CD8-positive, alpha-beta memory T cell (primary cell): ENCODE measurements at places on chromosomes 2 and 18.

GRCh38 chr2:75716406-75716805, 5.7 kb upstream of the GCFC2 start:
- no peak for DNase-seq

- DNase-seq, result no peak
Observed at GRCh38 chr2:6948677-6949351, 31.6 kb downstream of the RNF144A start.

GRCh38 chr2:219404954-219405353, 13.2 kb upstream of the DES start:
- DNase-seq, result no peak

DNA sequence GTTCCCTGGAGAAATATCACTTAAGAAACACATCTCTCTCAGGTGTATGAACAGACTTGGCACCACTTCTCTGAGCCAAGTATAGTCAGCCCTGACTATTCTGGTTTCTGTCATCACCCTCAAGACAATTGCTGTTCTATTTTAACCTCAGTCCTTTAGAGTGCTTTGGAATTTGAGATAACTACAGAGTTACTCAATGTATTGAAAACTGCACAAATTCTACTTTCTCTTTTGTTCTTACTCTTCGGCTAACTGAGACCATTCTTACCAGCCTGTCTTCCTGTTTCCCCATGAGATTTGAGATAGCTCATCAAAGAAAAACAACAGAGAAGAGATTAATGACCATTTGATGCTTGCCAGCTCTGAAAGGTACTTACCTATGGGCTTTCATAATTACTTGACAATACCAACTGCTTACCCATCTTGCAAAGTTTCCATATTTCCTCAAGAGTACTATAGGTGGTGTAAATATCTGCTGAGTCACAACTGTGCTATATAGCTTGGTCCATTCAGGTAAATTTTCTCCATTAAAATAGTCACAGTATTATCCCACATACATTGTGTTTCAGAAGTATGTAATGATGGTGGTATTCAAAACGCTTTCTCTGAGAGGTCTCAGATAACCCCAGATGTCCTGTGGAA, 467.5 kb upstream of the CHST9 start:
- DNase-seq, result no peak

DNA sequence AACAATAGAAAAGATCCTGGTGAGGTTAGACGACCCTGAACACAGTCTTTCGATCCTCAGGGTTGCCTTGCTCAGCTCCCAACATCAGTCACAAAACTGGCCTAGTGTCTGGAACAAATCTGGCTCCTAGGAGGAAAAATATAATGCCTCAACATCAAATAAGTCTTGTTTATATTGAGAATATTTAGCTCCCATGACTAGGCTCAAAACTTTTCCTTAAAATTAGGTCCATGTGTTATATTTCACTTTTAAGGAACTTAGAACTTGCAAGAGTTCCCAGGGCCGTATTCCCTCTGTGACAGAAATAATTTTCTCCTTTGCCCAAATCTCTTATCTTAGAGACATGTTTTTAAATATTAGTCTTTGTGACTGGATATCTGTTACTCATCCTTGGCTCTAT, 819.7 kb upstream of the ZEB2 start:
- DNase-seq, result no peak

DNA sequence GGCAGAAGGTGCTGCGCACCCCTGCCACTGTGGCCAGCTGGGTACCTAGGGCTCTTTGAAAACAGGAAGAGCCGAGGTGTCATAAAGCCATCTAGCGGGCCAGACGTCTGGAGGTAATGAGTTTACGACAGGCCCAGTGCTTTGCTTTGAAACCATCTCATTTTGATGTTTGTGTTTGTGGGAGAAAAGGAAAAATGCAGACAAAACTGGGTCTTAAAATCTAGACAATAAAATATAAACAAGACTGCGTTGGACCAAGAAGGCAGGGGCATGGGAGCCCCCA, 3.2 kb downstream of the HOXD9 start:
- DNase-seq, result no peak

DNA sequence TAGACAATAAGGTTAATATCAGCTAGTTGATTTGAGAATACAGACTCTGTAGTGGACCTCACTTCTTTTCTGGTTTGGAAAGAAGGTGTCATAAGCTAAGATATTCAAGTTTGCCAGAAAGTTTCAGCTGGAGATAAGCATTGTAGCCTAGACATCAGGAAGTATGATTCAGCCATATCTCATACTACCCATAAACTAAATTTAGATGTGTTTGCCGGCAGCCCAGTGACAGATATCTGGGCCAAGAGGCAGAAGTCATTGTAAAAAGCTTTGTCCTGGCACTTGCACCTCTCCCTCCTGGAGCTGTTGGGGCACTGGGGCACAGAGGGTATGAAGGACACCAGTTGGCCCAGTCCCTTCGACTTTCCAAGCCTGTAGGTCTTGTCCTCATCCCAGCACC, 128.0 kb downstream of the EPHA4 start:
- DNase-seq, result no peak

DNA sequence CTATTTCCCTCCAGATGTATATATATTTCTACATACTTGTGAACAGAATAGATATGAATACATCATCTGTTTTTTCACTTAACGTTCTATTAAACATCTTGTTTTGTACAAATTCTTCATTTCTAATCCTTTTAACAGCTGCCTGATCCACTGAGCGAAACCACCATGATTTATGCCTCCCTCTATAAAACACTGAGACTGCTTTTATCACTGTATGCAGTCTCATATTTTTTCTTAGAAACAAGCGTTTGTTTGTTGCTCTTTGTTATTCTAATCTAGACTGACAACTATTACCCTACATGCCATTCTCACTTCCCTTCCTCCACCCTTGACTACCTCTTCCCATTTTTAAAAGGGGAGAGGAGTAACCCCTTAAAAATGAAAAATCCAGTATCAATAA, 88.2 kb downstream of the DTNB start:
- no peak for DNase-seq

DNA sequence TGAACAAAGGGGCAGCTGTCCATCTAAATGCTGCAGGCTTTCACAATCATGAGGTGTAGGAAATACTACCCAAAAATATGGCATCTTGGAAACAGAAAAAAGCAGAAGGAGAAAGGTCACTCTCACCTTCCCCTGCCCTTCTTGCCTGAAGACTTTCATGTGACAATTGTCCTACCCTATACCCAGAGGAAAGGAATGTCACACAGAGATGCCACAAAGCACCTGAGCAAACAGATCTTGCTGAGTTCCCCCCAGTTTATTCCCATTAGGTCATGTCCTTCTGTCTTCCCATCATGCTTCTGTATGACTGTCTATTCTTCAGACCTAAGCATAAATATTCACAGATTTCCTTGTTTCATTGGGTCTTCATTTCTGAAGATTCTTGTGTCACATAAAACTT, 116.6 kb upstream of the MSH6 start:
- no peak for DNase-seq

- no peak for DNase-seq
Observed at GRCh38 chr2:11348209-11348749, 3.8 kb upstream of the ROCK2 start.

DNA sequence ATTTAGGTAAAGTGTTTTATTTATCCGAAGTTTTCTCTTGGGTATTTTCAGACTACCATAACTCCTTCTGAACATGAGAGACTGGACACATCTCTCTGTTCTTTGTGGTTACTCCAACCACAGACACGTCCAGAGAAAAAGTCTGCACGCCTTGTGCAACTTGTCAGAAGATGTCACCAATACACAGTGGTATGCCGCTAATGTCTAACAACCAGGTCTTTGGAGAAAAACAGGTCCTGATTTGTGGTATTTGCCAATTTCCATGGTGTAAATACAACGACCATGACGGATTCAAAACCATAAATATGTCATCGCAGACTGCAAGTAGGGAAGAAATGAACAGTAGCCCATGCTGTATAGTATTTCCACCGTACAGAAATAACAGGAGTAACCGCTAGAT, 620.6 kb upstream of the ID2 start:
- no peak for DNase-seq

- DNase-seq, result no peak
Observed at GRCh38 chr2:46866770-46867246, 48.8 kb downstream of the MCFD2 start.

DNA sequence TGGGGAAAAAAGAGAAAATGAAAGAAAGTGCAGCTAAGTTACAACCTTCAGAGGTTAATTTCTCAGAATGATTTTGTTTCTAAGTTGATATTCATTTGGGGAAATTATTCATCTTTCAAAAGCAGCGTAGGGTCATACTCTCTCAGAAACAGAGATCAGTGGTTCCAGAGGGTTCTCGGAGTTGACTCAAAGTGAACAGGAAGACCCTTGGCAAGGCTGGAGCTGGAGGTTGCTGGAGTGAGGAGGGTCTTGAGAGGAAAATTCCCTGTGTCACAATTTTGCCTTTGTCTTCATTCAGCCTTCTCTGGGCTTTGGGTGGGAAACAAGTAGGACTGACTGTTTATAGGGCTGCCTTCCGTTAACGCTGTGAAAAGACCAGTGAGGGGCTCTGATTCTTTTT, 168.2 kb downstream of the ICOS start:
- no peak for DNase-seq

GRCh38 chr2:230924470-230925341, at the start of gene GPR55:
GPR55 (minus strand) TSS chr2:230925242; CDS start chr2:230910962, 14,280 bp downstream.
- DNase-seq, result no peak

DNA sequence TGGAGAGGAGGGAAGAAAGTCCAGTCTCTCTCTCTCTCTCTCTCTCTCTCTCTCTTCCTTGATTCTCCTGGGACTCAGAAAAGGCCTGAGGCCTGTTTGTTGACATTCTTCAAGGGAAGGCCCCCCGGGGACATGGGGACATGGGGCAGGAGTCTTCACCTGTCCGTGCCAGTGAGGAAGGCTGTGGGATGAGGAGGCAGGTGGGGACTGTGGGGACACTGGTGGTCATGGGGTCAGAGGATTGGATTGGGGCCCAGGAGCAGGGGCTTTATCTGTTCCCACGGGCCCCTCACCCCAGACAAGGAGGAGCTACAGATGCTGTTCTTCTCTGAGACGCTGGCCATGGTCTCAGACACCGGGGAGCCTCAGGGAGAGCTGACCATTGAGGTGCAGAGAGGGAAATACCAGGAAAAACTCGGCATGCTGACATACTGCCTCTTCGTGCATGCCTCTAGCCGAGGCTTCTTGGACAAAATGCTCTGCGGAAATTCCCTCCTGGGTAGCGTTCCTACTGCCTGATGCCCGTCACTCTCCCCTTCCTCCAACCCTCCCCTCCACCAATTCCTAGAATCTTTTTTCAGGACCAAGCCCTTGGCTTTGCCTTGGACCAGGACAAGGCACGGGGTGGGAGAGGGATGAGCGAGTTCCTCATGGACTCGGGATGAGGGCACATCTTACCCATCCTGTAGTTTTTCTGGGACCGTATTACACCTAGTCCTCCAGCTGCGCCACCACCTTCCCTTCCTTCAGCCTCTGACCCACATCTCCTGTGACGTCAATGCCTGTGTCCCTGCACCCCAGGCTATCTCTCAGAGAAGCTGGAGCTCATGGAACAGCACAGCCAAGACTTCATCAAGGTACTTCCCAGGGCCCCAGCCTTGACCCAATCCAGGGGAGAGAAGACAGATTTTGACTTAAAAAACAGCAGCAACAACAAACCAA, 850 bp downstream of the CATIP start:
- DNase-seq, result no peak

DNA sequence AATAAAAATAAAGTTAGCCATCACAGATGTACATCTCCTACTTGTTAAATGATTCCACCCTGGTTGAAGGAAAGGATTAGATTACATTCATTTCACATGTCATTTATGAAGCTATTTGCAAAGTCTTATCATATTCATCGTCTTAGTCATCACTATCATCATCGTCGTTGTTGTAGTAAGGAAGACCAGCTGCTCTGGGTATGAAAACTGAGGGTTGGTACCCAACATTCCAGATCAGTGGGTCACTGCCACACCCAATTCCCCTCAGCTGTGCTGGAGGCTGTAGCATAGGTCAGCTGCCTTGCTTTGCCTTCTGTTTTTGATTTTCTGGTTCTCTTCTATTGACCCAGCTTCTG, 20.9 kb upstream of the CCBE1 start:
- DNase-seq, result no peak

DNA sequence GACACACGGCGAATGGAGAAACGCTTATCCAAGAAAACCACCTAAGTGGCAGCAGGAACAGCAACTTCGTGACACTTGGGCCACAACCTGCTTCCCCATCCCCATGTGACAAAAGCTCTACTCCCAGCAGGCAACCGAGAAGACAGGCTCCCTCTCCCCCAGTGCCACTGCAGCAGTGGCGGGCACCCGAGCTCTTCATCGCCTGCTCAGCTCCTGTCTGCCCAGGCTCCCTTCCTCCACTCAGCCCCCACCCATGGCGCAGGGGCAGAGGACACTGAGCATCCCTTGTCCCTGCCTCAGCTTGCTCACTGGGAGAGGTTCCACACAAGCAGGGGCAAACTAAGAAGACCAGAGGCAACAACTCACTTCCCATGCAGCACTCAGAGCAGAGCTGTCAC, 22.9 kb downstream of the SLC66A2 start:
- no peak for DNase-seq

DNA sequence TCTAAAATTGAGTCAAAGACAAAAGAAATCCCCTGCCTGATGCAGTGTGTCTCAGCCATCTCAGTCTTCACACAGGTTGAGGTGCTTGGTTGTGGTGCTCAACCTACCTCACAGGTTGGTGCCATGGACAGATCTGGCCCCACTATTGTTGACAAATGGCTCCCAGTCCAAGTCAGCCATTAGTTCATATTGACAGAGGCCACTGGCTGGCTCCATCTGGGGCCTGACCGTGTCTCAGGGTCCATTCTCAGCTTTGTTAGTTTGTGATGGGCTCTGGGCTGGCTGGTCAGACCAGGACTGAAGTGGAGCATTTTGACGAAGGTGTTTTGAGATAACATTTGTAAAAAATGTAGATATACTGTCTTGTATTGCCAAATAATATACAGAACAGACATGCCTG, 36.9 kb downstream of the MRPL33 start:
- DNase-seq, result no peak

GRCh38 chr2:218798767-218799504, 17.0 kb downstream of the CYP27A1 start:
- no peak for DNase-seq

DNA sequence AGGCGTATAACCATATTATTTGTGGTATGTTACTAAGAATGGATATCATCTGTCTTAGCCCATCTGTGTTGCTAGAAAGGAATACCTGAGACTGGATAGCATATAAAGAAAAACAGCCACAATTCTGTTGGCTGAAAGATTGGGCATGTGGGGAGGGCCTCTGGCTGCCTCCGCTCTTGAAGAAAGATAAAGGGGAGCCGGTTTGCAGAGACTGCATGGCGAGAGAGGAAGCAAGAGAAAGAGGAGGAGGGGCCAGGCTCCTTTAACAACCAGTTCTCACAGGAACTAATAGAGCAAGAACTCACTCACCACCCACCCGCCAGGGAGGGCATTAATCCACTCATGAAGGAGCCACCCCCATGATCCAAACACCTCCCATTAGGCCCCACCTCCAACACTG, 29.2 kb upstream of the UXS1 start:
- no peak for DNase-seq

DNA sequence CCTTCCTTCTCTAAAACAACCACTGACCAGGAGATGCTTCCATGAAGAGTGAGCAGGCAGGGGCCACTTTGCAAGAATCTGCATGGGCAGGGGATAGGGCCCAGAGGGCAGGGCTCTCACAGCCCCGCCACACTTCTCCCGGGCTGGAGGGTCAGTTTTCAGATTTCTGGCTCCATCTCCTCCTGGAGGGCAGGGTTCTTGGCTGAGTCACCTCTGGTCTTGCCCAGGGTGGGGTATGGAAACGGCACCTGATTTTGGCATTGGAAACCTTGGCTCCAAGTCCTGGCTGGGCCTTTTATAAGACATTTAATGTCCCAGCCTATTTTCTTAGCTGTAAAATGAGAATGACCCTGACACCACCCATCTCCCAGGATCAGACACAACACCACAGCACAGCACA, 27.6 kb upstream of the ASPRV1 start:
- DNase-seq, result no peak

GRCh38 chr18:37435996-37436395, 129.6 kb downstream of the CELF4 start:
- DNase-seq, result no peak
